ENCODE measurements at places on chromosomes 4 and X.

- DNase-seq, result no peak
Observed at GRCh38 chrX:112163906-112164305, 81.3 kb upstream of the TRPC5 start.

- DNase-seq, result no peak
Observed at GRCh38 chr4:88320780-88321373, 36.5 kb upstream of the PPM1K start.

DNA sequence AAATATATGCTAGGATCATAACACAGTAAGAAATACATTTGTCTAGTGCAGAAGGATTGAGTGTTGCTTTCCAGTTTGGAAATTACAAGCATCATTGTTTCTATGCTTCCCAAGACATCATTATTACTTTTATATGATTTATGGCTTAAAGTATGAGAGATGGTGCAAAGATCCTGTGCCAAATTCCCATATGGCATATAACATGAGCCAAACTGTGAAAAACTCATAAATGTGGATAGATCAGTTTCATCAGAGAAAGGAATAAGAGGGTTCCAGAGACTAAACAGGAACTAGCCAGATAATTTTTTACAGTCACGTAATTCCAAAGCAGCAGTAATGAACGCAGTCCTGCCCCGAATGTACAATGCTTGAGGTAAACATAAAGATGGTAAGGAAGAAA lies 126.3 kb downstream of the PRDM5 start:
- DNase-seq, result no peak

- DNase-seq, result no peak
Observed at GRCh38 chrX:72313707-72314641, 8.3 kb upstream of the CITED1 start.

DNA sequence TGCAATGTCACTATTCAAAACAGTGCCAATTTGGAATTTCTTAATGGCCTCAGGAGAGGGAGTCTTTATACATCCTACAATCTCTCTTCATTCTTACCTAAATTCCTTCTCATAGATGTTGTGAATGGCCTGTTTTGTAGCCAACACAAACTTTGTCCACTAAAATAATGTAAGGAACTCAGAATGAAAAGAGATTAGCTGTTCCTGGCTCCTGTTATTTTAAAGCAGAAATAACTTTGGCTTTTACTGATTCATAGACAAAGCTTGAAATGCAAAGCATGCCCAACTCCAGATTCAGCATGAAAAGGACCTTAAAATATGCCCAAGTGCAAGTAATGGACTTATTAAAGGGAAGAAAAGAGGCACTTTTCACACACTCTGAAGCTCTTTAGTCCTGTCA lies 146.0 kb upstream of the GPC4 start:
- no peak for DNase-seq

DNA sequence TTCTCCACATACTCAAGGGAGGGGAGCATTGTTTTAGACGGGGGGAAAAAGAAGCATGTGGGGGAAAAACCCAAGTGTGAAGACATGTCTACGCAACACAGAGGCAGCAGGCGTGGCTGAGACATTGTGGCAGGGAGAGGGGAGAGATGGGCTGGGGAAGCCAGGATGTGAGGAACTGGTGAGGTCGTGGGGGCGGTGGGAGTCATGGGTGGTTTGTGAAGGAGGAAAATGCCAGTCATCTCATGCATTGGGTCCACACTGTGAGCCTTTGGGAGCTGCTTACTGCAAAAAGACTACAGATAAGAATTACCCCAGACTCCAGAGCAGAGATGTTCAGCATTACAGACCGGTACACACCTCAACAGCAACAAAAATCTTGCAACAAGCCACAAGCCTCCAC lies 2.1 kb downstream of the JAKMIP1 start:
- no peak for DNase-seq

DNA sequence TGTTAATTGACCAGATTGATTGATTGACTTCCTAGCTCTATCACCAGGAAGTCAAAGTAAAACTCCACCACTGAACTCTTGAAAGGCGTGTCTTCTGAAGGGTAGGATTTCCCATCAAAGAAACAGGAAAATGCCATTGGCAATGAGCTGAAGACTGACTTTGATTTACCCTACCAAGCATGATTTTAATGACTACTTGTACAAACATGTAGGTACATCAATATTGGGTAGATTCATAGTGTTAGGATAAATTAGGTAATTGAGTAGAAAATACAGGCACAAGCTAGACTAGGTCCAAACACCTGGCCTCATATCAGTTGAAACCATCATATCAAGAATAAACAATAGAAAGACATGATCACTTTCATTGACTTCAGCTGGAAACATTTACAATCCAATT lies 53.2 kb upstream of the ATXN3L start:
- DNase-seq, result no peak

DNA sequence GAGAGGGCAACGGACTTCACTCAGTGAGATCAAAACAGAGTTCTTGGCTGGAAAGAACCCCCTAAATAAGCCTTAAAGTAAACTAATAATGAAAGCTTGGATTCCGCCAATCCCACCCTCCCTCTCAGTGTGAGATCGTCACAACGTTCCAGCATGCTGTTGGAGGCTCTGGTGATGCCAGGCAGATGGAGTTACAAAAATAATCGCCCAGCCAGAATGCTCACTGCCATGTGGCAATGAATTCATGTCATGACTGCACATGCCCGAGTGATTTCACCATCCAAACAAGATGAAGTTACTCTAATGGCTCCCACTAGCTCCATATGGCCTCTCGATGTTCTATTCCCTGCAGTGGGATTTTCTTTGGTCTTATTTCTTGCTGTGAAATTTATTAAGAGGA lies 248.0 kb downstream of the SPATA18 start:
- no peak for DNase-seq

- DNase-seq, result no peak
Observed at GRCh38 chr4:110540581-110540980, 64.6 kb downstream of the ENPEP start.

GRCh38 chrX:49029876-49030275 lies 13.3 kb downstream of the TFE3 start:
- DNase-seq, result no peak

DNA sequence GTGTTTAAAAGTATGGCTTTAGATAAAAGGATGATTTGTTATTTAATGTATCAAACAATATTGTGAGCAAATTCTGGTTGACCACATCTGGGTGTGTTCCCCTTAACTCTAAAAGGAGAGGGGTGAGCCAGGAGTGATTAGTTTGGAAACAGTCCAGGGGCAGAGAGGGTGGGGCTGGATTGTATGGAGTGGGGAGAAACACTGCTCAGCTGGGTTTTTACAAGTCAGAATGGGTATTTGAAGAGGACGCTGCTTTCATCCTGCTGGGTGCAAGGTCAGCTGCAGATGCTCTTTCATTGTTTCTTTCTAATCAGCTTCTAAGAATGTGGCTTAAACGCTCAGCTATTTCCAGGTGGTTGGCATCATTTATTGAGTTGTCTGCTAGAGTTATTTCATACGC lies 82.8 kb upstream of the LIMCH1 start:
- no peak for DNase-seq

DNA sequence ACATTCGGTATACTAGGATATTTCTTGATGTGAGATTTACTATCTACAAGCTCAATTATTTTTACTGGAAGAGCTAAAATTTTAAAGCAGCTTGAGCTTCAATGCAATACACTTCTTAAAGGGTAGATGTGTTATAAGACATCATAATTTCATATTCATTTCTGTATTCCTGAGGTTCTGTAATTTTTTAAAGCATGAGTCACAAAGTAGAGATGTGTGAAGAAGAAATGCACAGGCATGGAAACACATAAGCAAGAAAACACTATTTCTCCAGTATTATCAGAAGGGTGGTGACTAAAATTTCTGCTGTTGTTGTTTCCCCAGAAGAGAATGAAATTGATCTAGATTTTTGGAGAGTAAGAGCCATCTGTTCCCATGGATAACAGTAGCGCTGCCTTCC lies 72.6 kb downstream of the INPP4B start:
- no peak for DNase-seq

GRCh38 chr4:71406459-71406963 lies 67.7 kb downstream of the SLC4A4 start:
- no peak for DNase-seq

DNA sequence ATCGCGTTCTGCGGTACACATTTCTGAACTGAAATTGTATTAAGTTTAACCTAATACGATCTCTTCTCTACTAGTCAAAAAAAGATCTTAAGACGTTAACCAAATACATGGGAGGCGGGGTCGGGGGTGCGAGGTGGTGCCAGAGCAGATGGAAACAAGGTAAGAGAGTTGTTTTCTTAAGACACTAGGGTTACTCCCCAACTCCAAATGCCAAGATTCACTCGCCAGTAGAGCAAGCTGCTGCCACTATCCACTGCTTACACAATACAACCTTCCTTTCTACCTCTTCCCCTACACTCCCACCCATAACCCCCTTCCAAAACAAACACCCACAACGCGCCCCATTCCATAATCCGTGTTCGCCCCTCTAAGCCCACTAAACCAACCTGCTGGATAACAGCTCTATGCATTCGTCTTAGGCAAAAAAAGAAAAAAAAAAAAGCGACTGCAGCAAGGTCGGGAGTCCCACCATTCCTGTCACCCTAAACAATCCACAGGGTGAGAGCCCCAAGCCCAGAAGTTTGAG lies 1.3 kb downstream of the LCORL start:
- DNase-seq, result no peak

- no peak for DNase-seq
Observed at GRCh38 chr4:2365054-2365912, 53.2 kb downstream of the ZFYVE28 start.

DNA sequence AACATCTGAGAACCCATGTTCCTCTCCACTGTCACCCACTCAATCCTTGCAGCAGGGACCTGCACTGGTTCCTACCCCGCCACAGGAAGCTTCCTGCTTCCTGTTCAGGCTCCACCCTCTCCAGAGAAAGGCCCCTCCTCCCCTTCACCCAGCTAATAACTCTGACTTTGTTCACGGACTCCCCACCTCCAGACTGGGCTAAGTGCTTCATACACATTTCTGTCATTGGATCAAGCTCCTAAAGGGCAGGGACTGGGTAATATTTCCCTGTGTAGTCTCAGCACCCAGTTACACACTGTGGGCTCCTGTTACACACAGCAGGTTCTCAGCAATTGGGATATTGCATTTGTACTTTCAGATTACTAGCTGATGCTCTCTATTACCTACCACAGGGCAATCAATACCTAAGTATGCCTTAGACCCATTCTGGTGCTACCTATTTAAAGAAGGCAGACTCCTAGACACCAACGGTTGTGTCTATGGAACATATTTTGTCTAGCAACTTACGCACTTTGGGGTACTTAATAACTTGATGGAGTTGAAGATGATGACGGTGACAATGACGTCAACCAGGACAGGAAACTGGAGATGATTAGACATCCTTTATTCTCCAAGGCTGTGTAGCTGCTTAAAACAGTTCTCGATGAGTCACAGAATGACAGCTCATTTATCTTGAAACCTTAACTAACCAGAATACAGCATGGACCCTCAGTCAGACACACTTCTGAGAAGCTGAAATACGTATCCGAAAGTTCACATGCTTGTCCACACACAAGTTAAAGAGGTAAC lies 58.1 kb downstream of the MAML3 start:
- peak; percentile 23 for DNase-seq

DNA sequence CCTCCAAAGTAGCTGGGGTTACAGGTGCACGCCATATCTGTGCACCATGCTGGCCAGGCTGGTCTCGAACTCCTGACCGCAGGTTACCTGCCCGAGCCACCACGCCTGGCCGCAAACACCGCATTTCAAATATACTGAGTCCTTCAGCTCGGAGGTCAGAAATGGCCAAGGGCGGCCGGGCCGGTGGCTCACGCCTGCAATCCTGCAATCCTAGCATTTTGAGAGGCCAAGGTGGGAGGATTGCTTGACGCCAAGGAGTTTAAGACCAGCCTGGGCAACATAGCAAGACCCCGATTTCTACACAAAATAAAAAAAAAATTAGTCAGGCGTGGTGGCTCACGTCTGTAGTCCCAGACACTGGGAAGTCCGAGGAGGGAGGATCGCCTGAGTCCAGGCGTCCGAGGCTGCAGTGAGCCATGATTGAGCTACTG lies 71.9 kb upstream of the PPP2R3B start:
- no peak for DNase-seq

DNA sequence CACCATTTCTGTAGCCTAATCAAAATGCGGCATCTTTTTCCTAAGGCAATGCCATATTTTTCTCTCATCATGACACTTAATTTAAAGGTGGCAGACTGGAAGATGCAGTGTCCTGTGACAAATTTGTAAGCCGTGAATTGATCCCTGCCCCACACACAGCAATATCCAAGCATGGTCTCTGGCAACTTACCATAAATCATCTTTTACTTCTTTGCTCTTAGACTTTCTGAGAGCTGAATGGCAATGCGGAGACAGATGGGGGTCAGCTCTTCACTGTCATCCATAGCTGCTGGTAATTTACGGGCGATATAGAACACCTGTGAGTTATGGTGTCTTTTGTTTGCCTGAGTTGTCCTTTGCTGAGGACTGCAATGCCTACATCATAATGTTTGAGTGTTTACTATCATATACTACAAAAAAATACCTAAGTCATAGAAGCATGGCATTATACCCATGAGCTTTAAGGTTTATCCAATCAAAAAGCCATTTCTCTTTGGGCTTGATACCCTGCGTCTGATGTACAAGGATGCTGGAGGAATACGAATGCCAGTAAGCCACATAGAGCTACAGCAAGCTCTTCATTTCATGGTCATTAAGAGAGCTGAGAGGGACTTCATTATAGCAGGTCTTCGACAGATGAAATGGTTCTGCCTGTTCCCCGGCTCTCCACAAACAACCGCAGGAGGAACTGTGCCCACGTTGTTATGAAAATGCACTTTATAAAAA lies 148.1 kb downstream of the TRIML1 start:
- DNase-seq, result no peak

DNA sequence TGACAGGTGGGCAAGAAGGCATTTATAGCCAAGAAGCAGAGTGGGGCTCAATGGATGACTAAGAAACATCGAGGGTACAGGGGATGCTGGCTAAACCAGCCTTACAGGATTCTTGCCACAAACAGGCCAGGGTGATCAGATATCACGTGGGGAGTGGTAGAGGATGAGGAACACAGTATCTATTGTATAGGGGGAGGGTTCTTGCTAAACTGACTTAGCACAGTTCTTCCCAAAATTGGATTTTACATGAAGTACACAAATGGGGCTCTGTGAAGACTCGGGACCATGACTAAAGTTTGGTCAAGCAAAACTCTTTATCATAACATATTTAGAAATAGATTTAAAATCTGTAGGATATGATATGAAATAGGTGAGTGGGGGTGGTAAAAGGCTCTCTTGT lies 144.0 kb upstream of the ATOH1 start:
- no peak for DNase-seq

GRCh38 chrX:101108284-101108683 lies 10.3 kb downstream of the CENPI start:
- DNase-seq, result no peak

GRCh38 chr4:101885574-101885973 lies 95.0 kb downstream of the BANK1 start:
- no peak for DNase-seq

All from heart right ventricle (tissue), 16 donors.